ENCODE measurements at places on chromosomes 4 and X. TPM values are rescaled to one million over a fixed set of nuclear protein-coding genes. Genes with fewer than 3 reads are reported as not detected.
A peak's percentile ranks its signal among the peaks of the same experiment; 100 is the strongest.

NAP1L3 gene
- 11.0 TPM for total RNA-seq

NPNT gene
- not detected for total RNA-seq

GAGE12J gene
- not detected for total RNA-seq

FRG2 gene
- not detected for total RNA-seq

TACR3 gene
- not detected for total RNA-seq

FGF16 gene
- not detected for total RNA-seq

ZNF718 gene
- 2.4 TPM for total RNA-seq

EMCN gene
- 0.22 TPM for total RNA-seq

CXCL10 gene
- not detected for total RNA-seq

ZNF518B gene
- 19.0 TPM for total RNA-seq

TAPT1 gene
- total RNA-seq, result 16.8 TPM

MSX1 gene
- total RNA-seq, result 26.1 TPM

- H3K27me3 ChIP-seq, result no peaks in the 10 kb centered on the region
- no peak for DNase-seq
- peaks cover 57% of the 10 kb centered on the region for H3K4me1 ChIP-seq
- H3K4me3 ChIP-seq, result no peak overlapping the region
- H3K36me3 ChIP-seq, result peaks cover 21% of the 10 kb centered on the region
Observed at GRCh38 chr4:15031197-15031596, 28.9 kb downstream of the CPEB2 start.

DNA sequence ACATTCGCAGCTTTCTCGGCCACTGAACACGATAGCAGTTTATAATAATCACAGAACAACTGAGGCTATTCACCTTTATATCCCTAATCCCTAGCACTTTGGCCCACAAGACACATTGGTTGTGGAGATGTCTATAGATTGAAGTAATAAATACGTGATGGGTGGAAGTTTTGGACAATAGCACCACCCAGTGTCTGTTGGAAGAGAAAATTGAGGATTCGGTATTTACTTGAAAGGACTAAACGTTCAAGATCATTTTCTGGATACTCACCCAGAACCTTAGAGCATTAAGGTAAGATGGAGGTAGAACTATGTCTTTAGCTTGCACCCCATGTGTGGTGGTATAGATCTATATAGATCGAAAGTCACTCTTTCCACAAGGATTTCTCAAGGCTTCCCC lies 787 bp upstream of the TMSB15A start:
- no peaks in the 10 kb centered on the region for H3K27me3 ChIP-seq
- peak; percentile 39 for DNase-seq
- no peak overlapping the region for H3K27ac ChIP-seq
- H3K4me1 ChIP-seq, result no peaks in the 10 kb centered on the region
- no peaks in the 10 kb centered on the region for H3K36me3 ChIP-seq

DNA sequence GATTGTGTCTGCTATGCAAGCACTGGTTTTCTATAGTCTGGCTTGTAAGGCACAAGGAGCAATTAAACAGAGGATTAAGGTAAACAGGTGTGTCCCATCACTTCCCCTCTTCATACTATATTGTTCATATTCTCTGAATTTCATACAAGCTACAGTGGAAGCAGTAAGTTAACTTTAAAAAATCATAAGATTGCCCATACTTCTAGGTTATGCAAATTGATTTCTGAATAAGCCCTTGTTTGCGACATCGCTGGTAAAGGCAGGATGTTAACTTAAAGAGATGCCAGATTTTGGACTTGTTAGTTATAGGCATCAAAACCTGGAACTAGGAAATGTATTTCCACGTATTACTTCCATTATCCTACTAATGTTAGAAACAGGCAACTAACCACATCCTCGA lies 1.0 kb upstream of the TMEM131L start:
- no peak for DNase-seq
- H3K27ac ChIP-seq, result no peak overlapping the region
- no peaks in the 10 kb centered on the region for H3K27me3 ChIP-seq
- peaks cover 19% of the 10 kb centered on the region for H3K4me1 ChIP-seq
- H3K4me3 ChIP-seq, result peak overlapping the region; percentile 79

DNA sequence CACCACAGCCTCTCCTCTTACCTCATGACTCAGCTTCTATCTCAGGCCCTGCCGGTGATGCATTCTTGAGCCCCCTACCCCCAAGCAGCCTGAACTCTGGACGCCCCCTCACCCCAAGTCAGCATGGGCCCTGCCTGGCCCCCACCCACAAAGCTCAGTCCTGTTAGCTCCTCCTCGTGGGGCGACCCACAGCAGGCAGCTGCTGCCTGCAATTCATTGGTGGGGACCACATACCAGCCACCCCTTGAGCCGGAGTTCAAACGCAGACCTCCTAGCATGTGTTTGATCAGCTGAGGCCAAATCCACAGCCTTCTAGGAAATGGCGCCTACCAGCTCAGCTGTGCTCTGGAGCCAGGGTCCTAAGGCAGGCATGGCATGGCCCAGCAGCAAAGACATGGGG lies 111.8 kb downstream of the EFNB1 start:
- no peak overlapping the region for H3K27ac ChIP-seq
- no peaks in the 10 kb centered on the region for H3K27me3 ChIP-seq
- no peaks in the 10 kb centered on the region for H3K36me3 ChIP-seq
- DNase-seq, result no peak

- H3K27me3 ChIP-seq, result no peaks in the 10 kb centered on the region
- H3K27ac ChIP-seq, result no peak overlapping the region
- no peaks in the 10 kb centered on the region for H3K4me1 ChIP-seq
- DNase-seq, result no peak
Observed at GRCh38 chr4:28792917-28793597, 1927.1 kb upstream of the PCDH7 start.

DNA sequence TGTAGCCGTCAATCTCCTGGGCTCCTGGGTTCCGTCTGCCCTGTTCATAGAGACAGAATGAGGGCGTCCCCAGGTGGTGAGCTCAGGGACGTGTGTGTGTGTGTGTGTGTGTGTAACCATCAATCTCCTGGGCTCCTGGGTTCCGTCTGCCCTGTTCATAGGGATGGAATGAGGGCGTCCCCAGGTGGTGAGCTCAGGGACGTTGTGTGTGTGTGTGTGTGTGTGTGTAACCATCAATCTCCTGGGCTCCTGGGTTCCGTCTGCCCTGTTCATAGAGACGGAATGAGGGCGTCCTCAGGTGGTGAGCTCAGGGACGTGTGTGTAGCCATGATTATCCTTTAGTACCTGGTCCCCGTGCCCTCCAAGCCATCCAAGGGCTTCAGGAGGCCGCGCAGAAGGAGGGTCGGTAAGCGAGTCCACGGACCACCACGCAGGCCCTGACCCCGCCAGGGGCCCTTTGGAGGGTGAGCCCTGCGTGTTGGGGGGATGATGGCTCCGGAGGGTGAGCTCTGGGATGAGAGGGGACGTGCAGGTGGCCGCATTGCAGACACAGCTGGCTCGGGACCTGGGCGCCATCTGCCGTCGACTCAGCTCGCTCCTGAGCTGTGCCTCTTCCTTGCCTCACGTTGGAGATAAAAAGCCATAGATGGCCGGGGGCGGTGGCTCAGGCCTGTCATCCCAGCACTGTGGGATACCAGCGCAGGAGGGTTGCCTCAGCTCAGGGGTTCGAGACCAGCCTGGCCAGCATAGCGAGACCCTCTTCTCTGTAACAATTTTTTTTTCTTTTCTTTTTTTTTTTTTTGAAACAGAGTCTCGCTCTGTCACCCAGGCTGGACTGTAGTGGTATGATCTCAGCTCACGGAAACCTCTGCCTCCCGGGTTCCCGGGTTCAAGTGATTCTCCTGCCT lies 5.4 kb upstream of the GTPBP6 start:
- no peak overlapping the region for H3K4me3 ChIP-seq
- no peak overlapping the region for H3K27ac ChIP-seq
- DNase-seq, result peak; percentile 61
- H3K36me3 ChIP-seq, result no peaks in the 10 kb centered on the region

- DNase-seq, result no peak
- no peak overlapping the region for H3K27ac ChIP-seq
- H3K27me3 ChIP-seq, result no peaks in the 10 kb centered on the region
- H3K4me3 ChIP-seq, result no peak overlapping the region
Observed at GRCh38 chr4:76806757-76807156, 91.2 kb downstream of the SOWAHB start.

DNA sequence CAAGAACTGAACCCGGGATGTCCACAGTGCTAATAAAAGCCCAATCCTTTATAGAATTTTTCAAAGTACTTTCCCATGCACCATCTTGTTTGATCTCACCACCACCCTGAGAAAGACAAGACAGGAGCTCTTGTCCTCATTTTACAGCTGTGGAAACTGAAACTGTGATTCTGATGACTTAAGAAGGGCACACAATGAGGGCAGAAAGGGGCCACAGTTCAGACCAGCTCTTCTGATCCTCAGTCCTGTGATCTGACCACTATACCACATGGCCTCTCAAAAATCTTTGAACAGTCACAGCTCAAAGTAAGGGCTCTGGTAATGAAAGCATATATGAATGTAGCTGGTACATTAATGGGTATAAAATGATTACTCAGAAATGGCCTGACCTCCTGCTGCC lies 127.3 kb upstream of the CPEB2 start:
- no peak overlapping the region for H3K4me3 ChIP-seq
- H3K27me3 ChIP-seq, result peaks cover 4% of the 10 kb centered on the region
- no peaks in the 10 kb centered on the region for H3K36me3 ChIP-seq
- no peak for DNase-seq
- no peak overlapping the region for H3K27ac ChIP-seq

GRCh38 chr4:24473309-24473721 lies 111.0 kb downstream of the DHX15 start:
- peaks cover 16% of the 10 kb centered on the region for H3K27me3 ChIP-seq
- peak; percentile 41 for DNase-seq
- H3K4me3 ChIP-seq, result peak overlapping the region; percentile 76
- H3K4me1 ChIP-seq, result peaks cover 9% of the 10 kb centered on the region
- H3K27ac ChIP-seq, result no peak overlapping the region
- no peaks in the 10 kb centered on the region for H3K36me3 ChIP-seq

- H3K36me3 ChIP-seq, result no peaks in the 10 kb centered on the region
- no peak overlapping the region for H3K27ac ChIP-seq
- H3K4me3 ChIP-seq, result no peak overlapping the region
- no peaks in the 10 kb centered on the region for H3K27me3 ChIP-seq
- peaks cover 10% of the 10 kb centered on the region for H3K4me1 ChIP-seq
- no peak for DNase-seq
Observed at GRCh38 chrX:130566028-130566683, 164.4 kb downstream of the RBMX2 start.

GRCh38 chrX:78708262-78708661 lies 39.3 kb upstream of the LPAR4 start:
- H3K27ac ChIP-seq, result no peak overlapping the region
- H3K4me3 ChIP-seq, result no peak overlapping the region
- H3K27me3 ChIP-seq, result no peaks in the 10 kb centered on the region
- no peaks in the 10 kb centered on the region for H3K4me1 ChIP-seq
- H3K36me3 ChIP-seq, result no peaks in the 10 kb centered on the region
- peak; percentile 57 for DNase-seq

- no peaks in the 10 kb centered on the region for H3K36me3 ChIP-seq
- no peaks in the 10 kb centered on the region for H3K4me1 ChIP-seq
- no peak overlapping the region for H3K27ac ChIP-seq
- no peaks in the 10 kb centered on the region for H3K27me3 ChIP-seq
- DNase-seq, result peak; percentile 43
- no peak overlapping the region for H3K4me3 ChIP-seq
Observed at GRCh38 chrX:83916525-83916924, 55.6 kb downstream of the CYLC1 start.

DNA sequence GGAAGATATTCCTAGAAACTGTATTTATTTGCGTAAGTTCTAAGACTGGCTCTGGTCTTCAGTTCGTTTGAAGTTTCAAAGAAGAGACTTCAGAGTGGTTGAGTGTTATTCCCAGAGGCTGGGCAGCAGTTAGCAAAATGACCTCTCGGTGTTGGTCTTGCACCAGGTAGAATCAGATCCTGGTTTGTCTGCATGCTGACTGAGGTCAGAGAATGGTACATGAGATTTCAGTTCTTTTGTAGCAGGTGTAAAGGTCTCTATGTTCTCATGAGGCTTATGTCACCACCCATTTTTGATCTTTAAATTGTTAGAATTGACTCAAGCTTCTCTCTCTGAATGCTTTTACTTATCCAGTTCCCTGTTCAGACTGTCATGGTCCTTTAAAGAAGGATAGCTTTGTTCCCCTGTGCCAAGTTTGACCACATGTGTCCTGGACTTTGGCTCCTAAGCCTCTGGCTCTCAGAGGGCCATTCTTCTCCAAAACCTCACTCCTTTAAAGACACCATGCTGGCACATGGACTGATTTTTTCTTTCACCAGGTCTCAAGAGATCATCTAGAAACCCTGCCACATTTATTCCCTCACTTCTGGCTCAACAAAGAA lies 355.8 kb upstream of the BOD1L1 start:
- no peak overlapping the region for H3K4me3 ChIP-seq
- H3K36me3 ChIP-seq, result no peaks in the 10 kb centered on the region
- H3K27ac ChIP-seq, result no peak overlapping the region
- no peak for DNase-seq

- H3K27ac ChIP-seq, result no peak overlapping the region
- H3K36me3 ChIP-seq, result no peaks in the 10 kb centered on the region
Observed at GRCh38 chr4:122997463-122998101, 75.2 kb upstream of the NUDT6 start.

DNA sequence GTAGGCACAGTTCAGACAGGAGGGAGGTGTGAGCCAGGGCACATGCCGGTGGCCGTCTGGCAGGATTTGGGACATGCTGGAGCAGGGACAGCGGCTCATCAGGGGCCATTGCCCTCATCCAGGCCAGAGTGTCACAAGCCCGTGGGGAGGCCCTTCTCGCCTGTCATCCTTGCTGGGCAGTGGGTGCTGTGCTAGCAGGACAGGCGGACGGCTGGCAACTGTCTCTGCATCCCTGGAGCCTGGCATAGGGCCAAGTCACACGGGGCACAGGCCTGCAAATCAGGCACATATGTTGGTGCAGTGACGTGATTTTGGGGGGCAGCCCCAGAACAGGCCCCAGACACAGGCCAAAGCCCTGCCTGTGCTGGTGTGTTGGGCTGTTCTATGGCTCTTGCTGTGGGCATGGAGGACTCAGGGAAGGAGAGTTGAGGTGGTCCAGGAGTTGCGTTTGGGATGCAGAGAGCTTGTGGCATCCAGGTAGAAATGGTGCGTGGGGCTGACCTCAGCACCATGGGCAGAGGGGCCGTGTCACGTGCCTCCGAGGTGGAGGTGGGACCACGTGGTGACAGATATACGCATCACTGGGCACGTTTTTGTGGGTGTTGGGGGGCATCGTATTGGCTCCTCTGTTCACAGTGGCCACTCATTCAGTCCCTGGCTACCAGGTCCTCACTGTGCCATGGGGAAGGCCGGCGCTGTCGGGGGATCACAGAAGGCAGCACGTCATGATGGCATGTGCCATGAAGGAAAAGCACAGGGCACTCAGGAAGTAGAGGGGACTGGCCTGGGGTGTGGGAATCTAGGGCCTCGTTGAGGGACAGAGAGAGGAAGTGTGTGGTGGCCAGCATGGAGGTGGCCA lies 14.6 kb upstream of the MSANTD1 start:
- no peaks in the 10 kb centered on the region for H3K27me3 ChIP-seq
- no peaks in the 10 kb centered on the region for H3K4me1 ChIP-seq
- no peak overlapping the region for H3K27ac ChIP-seq
- H3K36me3 ChIP-seq, result no peaks in the 10 kb centered on the region
- H3K4me3 ChIP-seq, result no peak overlapping the region

DNA sequence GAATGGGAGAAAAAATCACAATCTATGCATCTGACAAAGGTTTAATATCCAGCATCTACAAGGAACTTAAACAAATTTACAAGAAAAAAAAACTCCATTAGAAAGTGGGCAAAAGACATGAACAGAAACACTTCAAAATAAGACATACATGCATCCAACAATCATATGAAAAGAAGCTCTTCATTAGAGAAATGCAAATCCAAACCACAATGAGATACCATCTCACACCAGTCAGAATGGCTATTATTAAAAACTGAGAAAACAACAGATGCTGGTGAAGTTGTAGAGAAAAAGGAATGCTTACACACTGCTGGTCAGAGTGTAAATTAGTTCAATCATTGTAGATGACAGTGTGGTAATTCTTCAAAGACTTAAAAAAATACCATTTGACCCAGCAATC lies 306.0 kb upstream of the TBX22 start:
- no peak for DNase-seq
- H3K36me3 ChIP-seq, result no peaks in the 10 kb centered on the region
- no peaks in the 10 kb centered on the region for H3K27me3 ChIP-seq
- no peaks in the 10 kb centered on the region for H3K4me1 ChIP-seq
- H3K4me3 ChIP-seq, result no peak overlapping the region

Data from GM23248 (cell line).